Stimulated activated CD4-positive, alpha-beta T cell treated with anti-CD3 and anti-CD28 coated beads, Interleukin-2, amount 100 ng/mL, for 48 hours (primary cell): ENCODE measurements at places on chromosomes 1 and 21.

- DNase-seq, result peak; percentile 68
These were observed 1638.3 kb downstream of the MRPL39 start for GRCh38 chr21:23968722-23969647.

DNA sequence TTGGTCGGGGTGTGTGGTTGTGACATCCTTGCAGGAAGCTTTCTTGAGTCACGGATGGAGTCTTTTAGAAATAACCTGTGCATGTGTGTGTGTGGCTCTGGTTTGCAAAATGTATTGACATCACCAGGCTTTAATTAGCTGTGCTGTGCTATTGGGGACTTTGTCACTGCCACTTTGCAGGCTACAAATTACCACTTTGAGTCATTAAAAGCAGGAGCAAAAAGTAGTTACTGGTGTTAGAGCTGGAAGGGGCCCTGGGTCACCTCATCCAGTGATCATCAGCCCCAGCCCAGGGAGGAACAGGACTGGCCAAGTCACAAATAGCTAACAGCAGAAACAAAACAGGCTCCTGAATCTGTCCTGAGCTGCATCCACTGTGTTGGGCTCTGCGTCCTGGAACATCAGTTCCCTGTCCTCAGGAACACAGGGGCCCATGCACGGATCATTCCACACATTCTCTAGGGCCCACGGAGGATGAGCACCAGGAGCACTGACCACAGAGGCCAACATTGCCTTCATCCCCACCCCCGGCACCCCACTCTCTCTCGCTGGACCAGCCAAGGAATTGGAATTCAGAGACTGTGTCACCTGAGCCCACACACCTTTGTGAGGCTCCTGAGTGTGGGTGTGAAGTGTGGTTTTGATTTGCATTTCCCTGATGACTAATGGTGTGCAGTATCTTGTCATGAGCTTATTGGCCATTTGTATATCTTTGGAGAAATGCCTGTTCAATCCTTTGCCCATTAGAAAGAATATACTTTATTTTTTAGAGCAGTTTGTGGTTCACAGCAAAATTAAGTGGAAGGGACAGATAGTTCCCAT, 280.1 kb upstream of the C1orf174 start:
- DNase-seq, result no peak

- no peak for DNase-seq
These were observed 1.7 kb downstream of the COL8A2 start for GRCh38 chr1:36123356-36123755.

DNA sequence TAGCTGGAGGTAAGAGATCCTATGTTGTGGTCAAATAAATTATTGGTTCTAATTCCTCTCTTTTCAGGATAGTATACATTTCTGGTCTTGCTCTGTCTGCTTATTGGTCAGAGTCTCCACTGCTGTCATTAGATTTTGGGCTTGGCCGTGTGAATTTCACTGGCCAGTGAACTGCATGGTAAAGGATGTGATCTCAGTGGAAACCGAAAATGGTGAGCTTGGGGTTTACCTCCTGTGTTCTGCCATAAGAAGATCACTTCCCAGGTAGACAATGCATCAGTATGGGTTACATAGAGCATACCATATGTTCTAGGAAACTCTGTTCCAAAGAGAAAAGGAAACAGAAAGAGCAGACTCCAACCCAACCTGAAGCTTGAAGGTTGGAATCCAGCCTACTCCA, 1123.3 kb upstream of the B3GALT2 start:
- no peak for DNase-seq

DNA sequence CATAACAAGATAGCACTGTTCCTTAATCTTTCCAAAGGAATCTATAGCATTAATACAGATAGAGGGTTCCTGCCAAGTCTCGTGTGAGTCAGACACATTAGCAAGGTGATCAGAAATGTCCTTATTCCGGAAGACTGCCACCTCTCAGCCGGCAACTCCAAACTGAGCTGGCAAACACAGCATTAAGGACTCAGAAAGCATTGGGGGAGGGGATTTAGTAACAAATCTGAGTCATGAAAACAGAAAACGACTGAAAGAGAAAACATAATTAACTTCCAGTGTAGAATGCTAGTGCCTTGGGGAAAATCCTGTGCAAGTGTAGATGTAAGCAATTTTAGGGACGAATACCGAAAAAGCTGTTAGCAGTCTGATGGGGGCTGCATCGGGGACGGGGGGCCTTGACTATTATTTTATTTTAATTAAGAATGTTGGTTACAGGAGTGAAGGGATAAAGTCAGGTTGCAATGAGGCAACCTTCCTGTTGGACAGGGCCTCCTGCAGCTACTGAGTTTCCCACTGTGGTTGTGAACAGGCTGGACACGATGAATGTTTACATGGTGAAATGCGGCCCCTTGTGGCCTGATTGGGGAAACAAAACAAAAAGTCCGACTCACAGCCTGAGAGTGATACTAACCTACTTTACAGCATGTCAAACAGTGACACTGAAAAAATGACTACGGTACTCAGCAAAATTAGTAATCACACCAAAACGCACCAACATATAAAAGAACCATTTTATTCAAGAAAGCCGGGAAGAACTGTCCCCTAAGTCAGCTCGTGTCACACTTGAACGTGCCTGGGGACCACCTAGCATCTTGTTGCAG, 20.7 kb downstream of the MIS18A start:
- peak; percentile 30 for DNase-seq

- no peak for DNase-seq
These were observed 49.9 kb upstream of the GUCA2A start for GRCh38 chr1:42214447-42214871.

DNA sequence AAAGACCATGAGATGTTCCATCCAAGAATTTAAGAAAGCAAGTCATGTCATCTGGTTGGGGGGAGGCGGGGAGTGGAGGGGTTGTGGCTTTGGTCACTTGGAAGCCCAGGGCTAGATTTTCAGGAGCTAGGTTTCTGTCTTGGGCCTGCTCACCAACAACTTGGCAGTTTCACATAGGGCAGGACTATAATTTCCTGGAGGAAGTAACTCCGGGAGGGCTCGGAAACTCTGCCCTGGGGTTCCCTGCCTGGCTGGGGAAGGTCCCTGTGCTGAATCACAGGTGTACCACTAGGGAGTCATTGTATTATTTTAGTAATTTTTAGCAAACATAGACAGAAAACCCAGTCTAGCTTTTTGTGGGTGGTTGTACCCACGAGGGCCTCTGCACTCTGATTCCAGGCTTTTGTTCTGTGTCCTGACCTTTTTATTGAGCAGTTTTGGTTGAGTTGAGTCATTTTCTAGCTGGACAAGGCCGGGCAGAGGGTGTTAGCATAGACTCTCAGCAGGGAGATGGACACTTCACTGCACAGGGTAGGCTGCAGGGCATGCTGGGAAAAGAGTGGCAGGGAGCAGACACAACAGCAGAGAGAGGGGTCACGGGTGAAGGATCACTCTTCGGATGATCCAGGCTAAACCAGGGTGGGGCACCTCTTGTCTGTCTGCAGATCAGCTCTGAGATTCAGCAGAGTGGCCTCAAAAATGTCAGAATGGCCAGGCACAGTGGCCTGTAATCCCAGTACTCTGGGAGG, 144.7 kb downstream of the GRIK3 start:
- no peak for DNase-seq

GRCh38 chr1:27021354-27022031, 8.8 kb upstream of the TENT5B start:
- DNase-seq, result no peak

DNA sequence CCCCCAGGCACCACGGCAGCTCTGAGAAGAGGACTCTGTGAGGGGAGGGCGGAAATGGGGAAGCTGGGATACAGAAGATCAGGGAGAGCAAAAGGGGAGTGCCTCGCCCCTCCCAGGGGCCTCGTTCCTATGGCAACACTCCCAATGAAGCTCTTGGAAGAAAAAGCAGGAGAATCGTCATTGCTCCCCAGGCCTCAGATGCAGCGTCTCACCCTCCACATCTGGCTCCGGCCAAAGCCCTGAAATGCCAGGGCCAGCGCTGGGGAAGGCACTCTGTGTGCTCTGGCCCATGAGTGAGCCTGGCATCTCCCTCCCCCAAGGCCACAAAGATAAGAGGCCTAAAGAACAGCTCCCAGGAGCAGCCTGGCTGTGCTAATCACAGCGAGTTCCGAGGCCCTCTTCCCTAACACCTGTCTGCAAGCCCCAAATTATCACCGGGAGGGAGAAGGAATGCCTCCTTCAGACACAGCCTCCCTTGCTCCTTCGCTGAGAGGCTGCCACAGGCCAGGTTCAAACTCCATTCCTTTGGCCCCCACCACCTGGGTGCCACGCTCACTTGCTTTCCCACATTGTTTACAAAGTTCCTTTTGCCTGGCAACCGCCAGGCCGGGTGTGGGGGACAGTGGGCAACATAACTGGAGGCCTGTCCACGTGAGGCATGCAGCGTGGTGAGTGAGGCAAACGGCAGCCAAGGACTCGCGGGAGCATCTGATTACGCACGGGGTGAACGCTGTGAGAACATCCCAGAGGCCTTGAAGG, 27.8 kb downstream of the ECE1 start:
- DNase-seq, result no peak

DNA sequence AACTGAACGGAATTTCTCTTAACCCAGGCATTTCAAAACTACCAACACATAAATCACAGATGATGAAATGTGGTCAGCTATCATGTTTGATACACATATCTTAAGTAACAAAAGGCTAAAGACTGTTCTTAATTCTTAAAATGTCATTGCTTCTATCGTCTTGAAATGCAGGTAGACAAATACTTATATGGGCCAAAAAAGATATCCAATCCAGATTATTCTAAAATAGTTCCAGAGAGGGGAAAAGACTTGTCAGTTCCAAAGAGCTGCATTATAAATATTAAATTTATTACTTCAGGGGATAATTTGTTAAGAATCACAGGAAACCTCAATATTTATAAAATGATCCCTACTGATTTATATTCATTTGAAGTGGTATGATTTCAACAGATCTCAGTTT, 259.4 kb downstream of the FAF1 start:
- DNase-seq, result no peak

DNA sequence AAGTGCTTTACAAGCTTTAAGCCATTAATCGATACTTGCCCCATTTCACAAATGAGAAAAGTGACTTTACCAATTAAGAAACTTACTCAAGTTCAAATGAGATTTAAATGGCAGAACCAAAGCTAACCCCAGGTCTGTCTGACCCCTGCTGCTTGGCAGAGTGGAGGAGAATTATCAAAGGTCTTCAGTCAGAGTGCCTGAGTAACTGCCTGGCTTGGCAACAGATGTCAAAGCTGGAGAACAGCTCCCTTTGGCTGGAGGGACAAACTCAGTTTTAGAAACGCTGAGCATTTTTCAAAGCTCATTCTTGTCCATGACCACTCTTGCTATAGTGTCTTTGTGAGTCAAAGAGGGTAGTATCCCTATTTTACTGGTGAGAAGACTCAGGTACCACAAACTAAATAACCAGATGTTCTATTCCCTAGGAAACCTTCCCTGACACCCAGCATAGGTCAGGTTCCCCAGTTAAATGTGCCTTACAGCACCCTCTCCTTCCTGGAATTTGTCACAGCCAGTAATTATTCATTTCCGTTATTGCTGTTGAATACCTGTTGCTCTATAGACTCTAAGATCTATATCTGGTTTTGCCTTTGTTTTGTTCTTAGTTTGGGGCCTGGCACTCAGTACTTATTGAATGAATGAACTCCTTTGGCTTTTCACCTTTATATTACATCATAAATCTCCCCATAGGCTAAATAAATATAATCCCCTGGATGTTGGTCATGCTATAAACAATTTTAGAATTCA, 5.0 kb upstream of the BCAR3 start:
- DNase-seq, result no peak

DNA sequence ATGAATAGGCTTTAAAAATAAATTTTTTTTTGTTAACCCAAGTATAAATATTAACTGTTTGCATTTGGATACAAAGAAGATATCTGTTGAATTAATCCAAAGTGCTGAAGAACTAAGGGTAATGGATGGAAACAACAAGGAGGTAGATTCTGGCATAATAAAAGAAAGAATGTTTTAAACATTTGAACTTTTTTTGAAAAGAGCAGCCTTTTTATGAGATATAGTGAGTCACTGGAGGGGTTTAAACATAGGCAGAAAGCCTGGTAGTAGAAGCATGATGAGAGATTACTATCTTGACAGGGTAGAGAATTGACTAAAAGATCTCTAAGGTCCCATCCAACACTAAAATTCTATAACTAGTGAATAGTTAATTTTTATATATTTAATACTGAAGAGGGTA, 2.7 kb downstream of the MIER1 start:
- no peak for DNase-seq

DNA sequence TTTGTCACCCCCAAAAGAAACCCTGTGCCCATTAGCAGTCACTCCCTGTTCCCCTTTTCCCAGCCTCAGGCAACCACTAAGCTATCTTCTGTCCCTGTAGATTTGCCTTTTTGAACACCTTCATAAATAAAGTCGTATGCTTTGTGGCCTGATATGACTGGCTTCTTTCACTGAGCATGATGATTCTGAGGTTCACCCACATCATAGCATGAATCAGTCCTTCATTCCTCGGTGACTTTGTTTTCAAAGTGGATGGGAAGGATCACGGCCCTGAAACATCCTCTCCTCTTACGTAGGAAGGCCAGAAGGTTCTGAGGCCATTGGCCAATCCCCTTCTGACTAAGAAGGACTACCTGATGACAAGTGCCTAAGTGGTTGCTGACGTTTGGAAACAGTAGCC, 39.1 kb downstream of the NIPAL3 start:
- DNase-seq, result no peak

DNA sequence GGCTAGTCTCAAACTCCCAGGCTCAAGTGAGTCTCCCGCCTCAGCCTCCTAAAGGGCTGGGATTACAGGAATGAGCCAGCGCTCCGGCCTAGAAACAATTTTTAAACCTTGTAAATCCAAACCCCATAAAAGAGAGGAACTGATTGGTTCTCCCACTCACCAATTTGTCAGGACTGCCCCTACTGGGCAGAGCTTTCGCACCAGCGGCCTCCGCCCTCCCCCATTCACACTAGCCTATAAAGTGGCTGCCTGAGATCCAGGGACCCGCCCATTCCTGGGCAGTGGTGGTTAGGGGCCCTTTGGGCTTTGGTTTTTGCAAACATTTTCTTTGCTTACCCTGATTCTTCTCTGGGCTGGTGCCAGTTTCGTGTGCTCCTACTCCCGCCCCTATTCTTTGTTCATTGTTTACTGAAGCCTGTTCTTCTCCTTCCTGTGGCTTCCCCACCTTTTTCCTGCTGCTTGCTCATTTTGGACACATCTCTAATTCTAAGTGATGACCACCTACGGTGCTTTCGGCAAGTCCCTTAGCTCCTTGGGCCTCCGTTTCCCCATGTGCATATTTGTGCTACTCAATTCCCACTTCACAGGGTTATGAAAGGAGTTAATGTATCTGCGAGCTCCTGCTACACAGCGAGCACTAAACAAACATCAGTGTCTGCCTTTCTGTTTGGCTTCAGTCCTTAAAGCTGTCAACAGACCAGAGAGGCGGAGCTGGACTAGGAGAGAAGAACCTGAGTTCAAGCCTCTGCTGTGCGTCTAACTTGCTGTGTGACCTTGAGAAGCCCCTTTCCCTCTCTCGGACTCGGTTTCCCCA, 39.8 kb upstream of the CLIC4 start:
- no peak for DNase-seq
